ENCODE measurements at places on chromosomes 12 and 14.
A peak's percentile ranks its signal among the peaks of the same experiment; 100 is the strongest.

GRCh38 chr14:59254146-59254910 lies 65.9 kb downstream of the DAAM1 start:
- DNase-seq = no peak

DNA sequence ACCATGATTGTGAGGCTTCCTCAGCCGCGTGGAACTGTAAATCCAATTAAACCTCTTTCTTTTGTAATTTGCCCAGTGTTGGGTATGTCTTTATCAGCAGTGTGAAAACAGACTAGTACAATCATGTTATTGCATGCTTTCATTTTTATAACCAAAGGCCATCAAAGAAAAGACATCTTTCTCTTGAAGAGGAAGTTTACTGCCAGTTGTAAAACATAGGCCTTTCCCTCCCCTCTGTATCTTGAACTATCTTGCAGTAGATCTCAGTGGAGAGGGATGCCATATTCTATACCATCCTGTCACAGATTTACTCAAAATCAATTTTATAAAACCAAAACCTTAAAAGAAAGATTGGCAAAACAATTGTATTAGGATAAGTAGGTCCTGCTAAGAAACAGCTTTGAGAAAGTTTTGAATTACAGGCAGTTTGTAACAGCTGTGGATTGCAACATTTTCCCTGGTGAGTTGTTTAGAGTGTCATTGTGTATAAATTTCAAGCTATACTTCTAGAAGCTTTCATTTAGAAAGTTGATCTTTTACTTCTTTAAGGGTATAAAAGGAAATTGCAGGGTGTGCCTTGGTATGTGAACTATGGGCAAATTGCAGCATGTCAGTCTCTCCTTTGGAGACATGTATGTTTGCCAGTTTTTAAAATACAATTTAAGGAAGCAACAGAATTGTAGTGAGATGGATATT lies 128.0 kb downstream of the ATP23 start:
- no peak for DNase-seq

DNA sequence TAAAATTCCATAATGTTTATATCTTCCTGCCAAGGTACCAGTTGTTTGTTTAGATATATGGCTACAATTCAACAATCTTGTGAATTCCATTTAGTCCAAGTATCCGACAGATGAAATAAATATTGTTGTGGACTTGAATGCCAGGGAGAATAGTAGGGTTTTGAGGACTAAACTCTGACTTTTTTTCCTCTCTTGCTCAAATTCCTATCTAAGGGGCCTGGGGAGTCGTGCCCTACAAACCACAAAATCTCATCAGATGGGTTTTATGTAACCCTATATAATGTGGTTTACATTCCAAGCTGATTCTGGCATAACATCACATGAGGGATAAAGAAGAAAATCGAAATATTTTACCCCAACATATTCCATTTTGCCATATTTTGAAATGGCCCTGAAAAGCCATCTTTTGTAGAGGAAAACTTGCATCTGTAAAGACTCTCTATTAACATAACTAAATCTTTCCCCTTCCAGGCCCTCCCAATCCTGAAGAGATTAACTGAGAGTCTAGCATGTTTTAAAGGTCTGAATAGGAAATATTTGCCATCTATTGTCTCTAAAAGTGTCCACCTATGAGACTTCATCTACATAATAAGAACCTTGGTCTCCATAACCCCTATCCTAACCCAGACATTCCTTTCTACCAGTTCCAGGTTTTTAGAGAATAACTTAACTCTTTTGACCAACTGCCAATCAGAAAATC lies 184.7 kb upstream of the KITLG start:
- DNase-seq = no peak

GRCh38 chr12:102095677-102096263 lies 24.1 kb downstream of the NUP37 start:
- no peak for DNase-seq

DNA sequence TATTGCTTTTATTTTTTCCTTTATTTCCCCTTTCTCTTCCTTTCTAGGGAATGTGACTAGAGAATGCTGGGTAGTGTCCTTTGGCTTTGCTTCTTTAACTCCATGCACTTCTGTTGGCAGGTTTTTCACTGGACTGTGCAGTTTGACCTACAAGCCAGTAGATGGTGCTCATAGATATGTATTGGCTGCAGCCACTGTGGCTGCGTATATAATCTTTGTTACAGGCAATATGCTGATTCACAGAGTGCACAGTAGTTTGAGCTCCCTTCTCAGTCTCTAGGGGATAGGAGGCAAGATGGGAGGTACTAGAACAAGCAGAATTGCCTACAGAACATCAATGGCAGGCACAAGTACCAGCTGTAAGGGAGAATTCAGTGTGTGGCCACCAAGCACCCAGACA lies 503.5 kb downstream of the LRFN5 start:
- DNase-seq = no peak

DNA sequence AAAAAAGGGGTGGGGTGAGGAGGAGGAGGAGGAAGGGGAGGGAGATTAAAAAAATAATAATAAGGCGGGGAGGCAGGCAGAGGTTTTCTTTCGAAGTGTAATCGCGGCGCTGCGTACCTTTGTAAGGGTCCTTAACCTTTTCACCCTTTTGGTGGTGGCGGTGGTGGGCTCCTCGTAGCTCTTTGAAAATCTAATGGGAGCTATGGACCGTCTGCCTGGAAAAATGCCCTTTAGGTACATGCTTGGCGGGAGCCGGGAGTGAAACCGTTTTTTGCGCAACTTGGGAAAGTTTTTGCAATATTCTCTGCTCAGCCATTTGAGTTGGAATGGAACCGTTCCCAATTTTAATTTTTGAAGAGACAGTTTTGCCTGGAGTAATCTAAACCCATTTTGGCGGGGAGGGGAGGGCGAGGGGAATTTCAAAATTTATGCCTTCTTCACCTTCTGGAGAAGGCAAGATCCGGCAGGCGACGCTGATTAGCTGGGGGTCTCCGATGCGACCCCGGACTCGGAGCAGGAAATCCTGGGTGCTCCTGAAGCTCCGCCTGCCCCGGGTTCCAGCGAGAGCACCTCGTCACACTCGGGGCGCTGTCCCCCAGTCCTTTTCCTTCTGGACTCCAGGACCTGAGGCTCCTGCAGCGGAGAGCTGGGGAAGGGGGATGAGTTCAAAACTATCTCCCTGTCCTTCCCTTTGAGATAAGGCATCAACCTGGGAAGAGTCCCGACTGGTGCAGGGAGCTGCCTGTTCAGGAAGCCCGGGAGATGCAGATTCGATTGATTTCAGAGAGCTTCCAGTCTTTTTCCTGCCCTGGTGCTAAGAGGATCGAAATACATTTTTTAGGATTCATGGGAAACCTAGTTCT lies 74.6 kb upstream of the TBX5 start:
- no peak for DNase-seq

DNA sequence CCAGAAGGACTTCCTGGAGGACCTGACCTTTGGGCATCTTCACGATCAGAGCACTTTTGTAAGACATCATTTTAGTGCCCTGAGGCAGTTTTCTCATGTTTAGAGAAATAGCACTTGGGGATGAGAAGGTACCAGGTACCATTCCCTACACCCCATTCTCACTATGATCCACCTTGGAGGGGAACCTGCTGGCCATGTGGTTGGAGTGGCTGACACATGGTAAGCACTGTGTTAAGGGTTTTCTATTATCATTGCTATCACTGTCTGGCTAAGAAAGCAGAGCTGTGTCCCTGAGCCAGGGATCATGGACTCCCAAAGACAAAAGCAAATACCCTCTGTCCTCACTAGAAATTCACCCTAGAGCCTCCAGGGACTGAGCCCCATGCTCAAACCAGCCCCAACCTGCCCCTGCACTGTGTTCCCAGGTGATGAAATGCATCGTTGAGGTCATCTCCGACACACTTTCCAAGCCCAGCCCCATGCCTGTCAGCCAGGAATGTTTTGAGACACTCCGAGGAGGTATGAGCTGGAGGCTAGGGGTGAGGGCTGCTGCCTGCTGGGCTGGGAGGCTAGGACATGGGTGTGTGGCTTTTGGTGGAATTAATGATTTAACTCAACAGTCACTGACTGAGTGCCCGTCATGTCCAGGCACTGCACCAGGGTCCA lies 3.4 kb downstream of the CHGA start:
- DNase-seq = no peak

DNA sequence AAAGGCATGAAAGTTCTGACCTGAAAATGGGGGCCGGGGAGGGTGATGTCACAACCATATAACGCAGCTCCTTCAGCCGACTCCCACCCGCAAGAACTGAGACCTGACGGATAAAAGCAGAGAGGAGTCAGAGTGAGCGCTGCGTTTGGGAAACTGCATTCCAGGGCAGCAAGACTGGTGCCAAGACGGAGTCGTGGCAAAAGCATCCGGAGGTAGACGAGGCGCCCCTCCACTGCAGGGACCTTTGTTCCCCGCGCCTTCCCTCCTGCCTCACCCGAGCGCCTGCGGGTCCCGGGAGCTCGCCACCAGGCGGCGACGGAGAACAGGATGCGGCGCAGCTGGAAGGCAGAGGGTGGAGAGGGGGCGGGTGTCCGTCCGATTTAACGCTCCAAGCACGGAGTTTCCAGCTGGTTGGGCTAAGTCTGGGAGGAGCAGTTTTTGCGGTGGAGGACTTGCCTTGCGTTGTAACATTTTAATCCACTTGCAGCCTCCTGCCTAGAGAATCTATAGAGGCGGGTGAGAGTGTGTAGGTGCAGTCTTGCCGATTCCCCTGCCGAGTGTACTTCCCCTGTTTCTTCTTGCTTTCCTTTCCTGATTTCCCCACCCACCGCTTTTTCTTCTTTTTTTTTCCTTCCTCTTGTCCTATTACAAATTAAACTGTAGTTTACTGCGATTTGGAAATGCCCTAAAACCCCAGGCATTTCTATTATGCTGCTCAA lies 1.2 kb upstream of the CPNE8 start:
- peak; percentile 25 for DNase-seq

DNA sequence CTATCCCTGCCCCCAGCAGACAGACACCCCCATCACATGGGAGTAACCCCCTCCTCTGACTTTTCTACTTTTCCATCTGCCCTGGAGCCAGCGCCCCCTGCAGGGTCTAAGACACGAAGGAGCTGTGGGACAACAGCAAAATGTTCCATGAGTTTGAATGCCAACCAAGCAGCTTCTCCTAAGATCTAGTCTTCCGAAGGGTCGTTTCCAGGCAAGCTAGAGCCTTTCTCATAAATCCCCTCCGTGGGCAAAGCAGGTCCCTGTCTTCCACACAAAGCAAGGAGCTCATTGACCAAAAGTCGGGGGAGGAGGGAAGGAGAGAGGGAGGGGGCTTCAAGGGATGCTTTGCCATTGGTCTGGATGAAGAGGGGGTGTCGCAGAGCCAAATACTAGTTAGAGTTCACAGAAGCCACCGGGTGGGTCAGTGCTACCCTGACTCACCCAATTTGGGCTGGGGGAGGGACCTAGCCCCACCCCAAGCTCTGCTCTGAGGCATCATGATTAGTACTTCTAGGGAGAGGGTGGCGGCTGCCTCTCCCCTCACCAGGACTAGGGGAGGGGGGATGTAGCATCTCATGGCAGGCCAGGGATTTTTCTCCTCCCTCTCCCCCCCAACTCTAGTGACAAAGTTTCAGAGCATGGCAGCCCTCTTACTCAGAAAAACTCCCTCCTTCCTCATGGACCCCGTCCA lies 1.6 kb downstream of the MSI1 start:
- no peak for DNase-seq

- DNase-seq = no peak
These were observed 415.0 kb upstream of the FBXO33 start for GRCh38 chr14:39847194-39847593.

DNA sequence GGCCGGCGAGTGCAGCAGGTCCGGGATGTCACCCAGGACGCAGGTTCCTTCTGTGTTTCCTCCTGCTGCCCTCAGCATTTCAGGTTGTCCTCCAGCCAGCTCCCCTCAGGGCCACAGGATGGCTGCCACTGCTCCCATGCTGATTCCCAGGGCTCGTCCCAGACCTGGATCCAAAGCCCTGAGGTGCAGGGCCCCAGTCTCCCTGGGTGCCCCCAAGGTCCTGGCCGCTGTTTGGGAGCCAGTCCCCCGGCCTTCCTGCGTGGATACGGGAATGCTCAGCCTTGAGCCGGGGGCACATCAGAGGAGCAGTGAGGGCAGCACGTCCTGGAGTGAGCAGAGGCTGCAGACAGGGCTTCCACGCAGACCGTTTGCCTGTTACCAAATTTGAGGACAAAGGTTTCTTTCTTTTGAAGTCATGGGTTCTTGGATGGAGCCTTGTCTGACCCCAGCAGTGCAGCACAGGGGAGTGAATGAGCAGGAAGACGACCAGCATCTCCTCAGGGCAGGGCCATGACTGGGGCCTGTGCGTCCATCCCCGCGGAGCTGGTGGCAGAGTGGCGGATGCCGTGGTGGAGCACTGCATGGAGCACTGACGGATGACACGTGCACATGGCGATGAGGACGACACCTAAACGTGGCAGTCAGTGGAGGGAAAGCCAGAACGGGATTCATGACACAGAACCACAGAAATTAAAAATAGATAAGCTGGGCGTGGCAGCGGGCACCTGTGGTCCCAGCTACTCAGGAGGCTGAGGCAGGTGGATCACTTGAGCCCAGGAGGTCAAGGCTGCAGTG lies 12.5 kb upstream of the CACNA2D4 start:
- DNase-seq = no peak

DNA sequence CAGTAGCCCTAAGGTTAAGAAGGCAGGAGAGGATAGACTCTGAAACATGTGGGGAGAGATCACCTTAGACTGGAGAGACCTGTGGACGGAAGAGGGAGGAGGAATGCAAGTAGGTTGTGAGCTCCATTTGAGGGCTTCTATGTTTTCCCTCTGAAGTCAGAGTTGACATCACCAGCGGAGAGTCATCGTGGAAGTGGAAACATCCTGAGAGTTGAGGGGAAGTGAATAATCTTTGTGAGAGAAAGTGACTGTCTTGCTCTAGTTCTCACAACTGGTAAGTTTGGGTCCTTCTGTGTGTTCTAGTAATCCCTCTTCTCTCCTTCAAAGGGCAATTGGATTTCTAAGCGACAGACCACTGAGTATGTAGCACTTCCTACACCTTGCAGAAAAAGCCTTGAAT lies 103.6 kb upstream of the CCND2 start:
- no peak for DNase-seq

- DNase-seq = no peak
These were observed 219.0 kb upstream of the RTL1 start for GRCh38 chr14:101122237-101123141.

Measured in stimulated activated CD4-positive, alpha-beta T cell treated with anti-CD3 and anti-CD28 coated beads, Interleukin-1b, Interleukin-23, amount 100 ng/mL, for 1 hour (primary cell).